A549 treated with Hydrocortisone at 1 μM for 4 hours (cell line): ENCODE measurements at places on chromosomes 4 and X. TPM values are rescaled to one million over a fixed set of nuclear protein-coding genes. Genes with fewer than 3 reads are reported as not detected.

The SHISA3 gene
- not detected in 5 replicates for total RNA-seq

The GAGE12H gene
- total RNA-seq: not detected in 5 replicates

The GCNA gene
- total RNA-seq: 1.5 to 2.0 TPM (median 1.9 TPM) in 5 replicates

The IL9R gene
- total RNA-seq: 0.08 to 0.44 TPM (median 0.22 TPM) in 5 replicates

The SULT1B1 gene
- 0.02 TPM in 5 replicates for total RNA-seq

The MAGEC1 gene
- total RNA-seq: 0.02 to 0.05 TPM (median 0.02 TPM) in 3 of 5 replicates, not detected in the others

The TMEM150C gene
- 0.59 to 1.2 TPM (median 0.95 TPM) in 5 replicates for total RNA-seq
